NCI-H1092 (cell line): ENCODE measurements at places on chromosomes 11 and 22.

DNA sequence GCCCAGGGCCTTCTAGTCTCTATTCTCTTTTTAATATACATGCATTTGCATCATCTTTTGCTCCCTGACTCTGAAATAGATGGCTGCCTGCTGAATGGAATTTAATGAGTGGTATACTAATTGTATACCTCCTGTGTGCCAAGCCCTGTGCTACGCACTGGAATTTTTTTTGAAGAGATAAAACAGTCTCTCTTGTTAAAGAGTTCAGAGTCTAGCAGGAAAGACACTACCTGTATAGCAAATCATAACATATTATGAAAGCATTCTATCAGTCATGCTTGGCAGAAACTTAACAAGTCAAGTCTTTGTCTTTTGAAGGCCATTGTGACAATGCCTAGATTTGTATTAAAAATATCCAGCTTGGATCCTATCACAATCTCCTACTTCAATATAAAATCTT is 63.7 kb upstream of the SESN3 start:
- no peak for DNase-seq

- DNase-seq, result no peak
Measured at GRCh38 chr11:3934658-3935057, 79.2 kb downstream of the STIM1 start.

GRCh38 chr11:41320653-41321052 is 138.8 kb downstream of the LRRC4C start:
- DNase-seq, result no peak

DNA sequence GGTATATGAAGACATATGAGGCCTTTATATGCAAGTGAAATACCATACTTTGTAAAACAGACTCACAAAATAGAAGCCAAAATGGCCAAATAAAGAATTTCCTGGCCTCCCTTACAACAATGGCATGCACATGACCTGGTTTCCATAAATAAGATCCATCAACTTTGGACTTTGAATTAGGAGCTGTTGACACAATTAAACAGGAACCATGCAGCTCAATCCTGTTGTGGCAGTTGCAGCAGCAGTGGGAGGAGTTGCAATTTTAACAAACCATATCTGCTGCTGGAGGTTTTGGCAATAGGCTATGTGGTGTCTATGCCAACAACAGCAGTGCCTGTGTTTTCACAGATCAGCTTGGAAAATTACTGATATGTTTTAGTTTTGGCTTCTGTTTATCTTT is 818.6 kb downstream of the FAM181B start:
- DNase-seq, result no peak

- DNase-seq, result no peak
Measured at GRCh38 chr11:61554172-61554988, 26.5 kb downstream of the SYT7 start.

- DNase-seq, result no peak
Measured at GRCh38 chr11:11461473-11461872, 108.4 kb upstream of the CSNK2A3 start.
